Epithelial cell of alveolus of lung (primary cell): ENCODE measurements at places on chromosomes 1 and 21. TPM values are rescaled to one million over a fixed set of nuclear protein-coding genes. Genes with fewer than 3 reads are reported as not detected.

Gene CD101
- total RNA-seq: under 0.01 and 0.32 TPM in 2 replicates

Gene RIPPLY3
- 0.13 TPM in 1 of 2 replicates, not detected in the other for total RNA-seq

Gene S100A9
- not detected in 2 replicates for total RNA-seq

Gene GPR153
- total RNA-seq: 5.4 and 6.6 TPM in 2 replicates

Gene CELA2A
- not detected in 2 replicates for total RNA-seq

Gene VWA5B1
- under 0.01 TPM in 1 of 2 replicates, not detected in the other for total RNA-seq

Gene GPN2
- 11.2 and 15.1 TPM in 2 replicates for total RNA-seq
